ENCODE measurements at places on chromosomes 1 and 21.

GRCh38 chr21:44431300-44431699, 24.0 kb upstream of the LRRC3 start:
- DNase-seq: no peak

DNA sequence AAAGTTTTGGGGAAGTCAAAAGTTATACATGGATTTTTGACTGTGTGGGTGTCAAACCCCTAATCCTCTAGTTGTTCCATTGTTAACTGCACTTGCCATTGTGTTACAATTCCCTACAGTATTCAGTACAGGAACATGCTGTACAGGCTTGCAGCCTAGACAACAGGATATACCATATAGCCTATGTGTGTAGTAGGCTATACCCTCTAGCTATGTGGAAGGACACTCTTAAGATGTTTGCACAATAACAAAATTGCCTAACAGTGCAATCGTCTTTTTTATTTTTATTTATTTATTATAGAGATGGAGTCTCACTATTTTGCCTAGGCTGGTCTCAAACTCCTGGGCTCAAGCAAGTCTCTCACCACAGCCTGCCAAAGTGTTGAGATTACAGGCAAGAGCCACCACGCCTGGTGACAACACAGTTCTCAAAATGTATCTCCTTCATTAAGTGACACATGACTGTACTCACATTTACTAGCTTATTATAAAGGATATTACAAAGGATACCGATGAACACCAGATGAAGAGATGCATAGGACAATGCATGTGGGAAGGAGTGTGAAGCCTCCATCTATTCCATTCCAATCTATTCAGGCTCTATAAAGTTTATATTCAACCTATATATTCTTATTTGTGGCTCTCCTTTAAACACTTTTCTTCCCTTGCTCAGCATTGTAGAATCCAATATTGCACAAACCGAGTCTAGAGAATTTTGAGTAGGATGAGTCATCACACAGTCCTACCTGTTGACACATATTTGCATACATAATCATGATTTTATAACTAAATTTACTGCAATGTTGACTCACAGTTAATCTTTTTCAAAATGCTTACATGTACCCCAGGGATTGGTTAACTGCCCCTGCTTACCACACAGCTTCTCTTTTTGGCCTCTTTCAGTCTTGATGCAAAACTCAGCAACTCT, 28.4 kb upstream of the CEP350 start:
- DNase-seq: no peak

GRCh38 chr1:219837994-219838294, 90.4 kb downstream of the SLC30A10 start:
- no peak for DNase-seq

DNA sequence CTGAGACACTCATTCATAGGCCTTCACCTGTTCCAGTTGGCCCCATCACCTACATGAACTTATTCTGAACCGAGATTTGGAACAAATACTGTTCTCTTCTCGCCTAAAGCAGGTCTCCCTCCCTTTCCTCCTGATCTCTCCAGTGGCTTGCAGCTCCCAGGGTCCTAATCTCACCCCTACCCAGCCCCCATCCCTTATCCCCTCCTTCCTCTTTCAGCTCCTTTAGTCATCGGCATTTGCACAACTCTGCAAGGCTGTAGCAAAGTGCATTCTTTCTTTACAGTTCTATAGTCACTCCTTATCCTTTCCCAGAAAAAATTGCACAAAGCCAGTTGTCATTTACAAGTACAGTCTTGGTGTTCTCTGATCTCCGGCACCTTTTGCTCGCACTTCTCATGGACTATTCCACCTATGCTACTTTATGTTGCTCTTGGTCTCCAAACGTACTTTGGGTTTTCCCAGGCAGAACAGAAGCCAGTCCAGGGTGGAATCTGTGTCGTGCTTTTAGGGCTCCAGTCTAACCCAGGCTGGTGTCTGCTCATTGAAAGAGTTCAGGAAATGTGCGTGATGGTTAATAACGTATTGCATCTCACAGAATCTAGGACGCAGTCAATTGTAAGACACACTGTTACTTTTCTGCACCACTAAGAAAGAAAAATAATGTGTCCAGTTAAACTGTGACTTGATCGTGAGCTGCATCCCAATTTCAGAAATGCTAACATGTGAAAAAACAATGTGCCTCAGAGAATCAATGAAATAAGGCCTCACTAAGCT, 965 bp downstream of the ABCA4 start:
- no peak for DNase-seq

- DNase-seq: no peak
Measured at GRCh38 chr1:171220581-171221054, 27.7 kb upstream of the FMO1 start.

- no peak for DNase-seq
Measured at GRCh38 chr21:44289381-44290010, 3.8 kb downstream of the AIRE start.

DNA sequence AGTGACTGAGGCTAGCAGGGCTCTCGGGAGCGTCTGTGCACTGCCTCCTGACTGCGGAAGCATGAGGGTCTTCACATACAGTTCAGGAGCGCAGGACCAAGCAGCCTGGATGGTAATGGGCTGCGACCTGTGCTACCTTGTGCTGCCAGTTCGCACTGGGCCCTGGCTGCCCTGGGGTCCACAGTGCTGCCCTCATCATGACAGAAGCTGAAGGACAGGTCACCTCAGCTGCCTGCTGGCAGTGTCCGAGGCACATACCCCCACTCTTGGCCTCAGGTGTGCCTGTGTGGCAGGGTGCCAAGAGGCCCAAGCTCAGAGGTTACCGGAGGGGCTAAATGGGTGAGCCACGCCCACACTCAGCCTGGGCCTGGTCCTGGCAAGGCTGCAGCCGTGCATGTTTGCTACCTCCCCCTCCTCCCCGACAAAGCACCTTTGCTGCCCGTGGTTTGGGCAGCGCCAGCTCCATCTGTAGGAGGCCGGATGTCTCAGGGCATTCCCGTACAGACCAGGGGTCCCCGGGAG, 4.4 kb downstream of the JMJD4 start:
- no peak for DNase-seq

GRCh38 chr1:186420923-186421322, 40.0 kb downstream of the PDC start:
- no peak for DNase-seq

GRCh38 chr1:245860657-245861544, 646.2 kb downstream of the SMYD3 start:
- DNase-seq: peak; percentile 91

DNA sequence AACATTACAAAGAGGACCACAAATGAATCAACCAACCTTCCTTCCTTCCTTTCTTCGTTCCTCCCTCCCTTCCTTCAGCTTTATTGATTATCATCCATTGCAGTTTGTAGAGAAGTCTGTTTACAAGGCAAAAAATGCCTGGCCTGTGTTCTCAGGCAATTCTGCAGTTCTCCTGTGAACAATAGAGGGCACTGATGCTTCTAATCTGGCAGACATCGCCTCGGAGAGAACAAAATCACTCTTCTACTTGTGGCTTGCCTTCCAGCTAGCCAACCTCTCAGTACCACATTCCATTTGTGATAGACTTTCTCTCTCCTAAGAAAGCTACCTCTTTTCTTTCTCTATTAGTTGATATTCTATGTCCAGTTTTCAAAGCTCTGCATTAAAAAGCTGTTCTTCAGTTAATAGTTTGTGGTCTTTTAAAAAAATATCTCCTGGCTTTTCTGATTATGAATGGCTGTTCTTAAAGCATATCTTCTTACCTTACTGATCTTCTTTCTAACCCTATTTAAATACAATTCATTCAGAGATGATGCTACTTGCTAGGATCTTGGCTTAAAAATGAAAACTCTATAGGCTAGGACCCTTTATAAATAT, 26.9 kb upstream of the ESRRG start:
- peak; percentile 86 for DNase-seq

GRCh38 chr1:85245456-85245855, 14.0 kb downstream of the C1orf52 start:
- DNase-seq: no peak

DNA sequence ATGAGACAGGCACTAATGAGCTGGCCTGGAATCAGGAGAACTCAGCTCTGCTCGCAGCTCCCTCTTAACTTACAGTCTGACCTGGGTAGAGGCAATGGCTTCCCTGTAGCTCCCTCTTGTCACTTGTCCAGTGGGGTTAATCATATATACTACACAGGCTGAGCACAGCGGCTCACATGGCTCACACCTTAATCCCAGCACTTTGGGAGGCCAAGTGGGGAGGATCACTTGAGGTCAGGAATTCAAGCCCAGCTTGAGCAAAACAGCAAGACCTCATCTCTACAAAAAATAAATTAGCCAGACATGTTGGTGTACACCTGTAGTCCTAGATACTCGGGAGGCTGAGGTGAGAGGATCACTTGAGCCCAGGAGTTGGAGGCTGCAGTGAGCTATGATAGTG, 4.2 kb downstream of the S100A6 start:
- no peak for DNase-seq

GRCh38 chr1:230679192-230679591, 34.7 kb downstream of the AGT start:
- no peak for DNase-seq

- DNase-seq: no peak
Measured at GRCh38 chr1:107766533-107766932, 198.4 kb downstream of the VAV3 start.

- DNase-seq: peak; percentile 47
Measured at GRCh38 chr1:151197863-151198253, 494 bp upstream of the PIP5K1A start.

DNA sequence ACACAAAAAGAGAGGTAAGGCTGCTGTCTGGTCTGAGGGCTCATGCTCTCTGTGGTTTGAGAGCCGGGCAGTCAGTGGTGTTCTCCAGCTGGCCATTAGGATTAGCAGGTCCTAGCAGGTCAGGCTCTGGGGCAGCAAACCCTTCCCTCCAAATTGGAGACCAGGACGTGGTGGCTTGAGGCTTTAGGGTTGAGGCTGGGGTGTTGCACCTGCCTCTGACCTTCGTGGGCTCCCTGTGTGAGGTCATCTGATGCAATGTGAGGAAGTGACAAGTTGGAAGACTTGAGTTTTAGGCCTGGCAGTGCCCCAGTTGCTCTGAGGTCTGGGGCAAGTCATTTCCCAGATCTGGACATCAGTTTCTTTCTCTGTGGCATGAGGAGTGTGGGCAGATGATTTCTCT, 24.4 kb downstream of the SZRD1 start:
- no peak for DNase-seq

- DNase-seq: no peak
Measured at GRCh38 chr1:24459551-24460266, 42.9 kb upstream of the RCAN3 start.

DNA sequence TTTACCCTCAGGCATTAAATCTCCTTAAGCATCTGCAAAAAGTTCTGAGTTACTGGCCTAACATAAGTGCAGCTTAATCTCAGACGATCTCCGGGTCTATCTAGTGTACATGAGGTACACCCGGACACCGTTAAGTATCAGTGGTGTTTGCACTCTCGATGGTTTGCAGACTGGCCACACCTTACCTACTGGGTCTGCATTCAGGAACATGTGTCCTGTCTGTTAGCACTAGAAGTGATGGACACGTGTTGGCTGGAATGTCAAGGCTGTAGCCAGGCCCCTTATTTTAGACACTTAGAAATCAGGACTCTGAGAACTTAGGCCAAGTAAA, 783 bp upstream of the AGL start:
- no peak for DNase-seq

DNA sequence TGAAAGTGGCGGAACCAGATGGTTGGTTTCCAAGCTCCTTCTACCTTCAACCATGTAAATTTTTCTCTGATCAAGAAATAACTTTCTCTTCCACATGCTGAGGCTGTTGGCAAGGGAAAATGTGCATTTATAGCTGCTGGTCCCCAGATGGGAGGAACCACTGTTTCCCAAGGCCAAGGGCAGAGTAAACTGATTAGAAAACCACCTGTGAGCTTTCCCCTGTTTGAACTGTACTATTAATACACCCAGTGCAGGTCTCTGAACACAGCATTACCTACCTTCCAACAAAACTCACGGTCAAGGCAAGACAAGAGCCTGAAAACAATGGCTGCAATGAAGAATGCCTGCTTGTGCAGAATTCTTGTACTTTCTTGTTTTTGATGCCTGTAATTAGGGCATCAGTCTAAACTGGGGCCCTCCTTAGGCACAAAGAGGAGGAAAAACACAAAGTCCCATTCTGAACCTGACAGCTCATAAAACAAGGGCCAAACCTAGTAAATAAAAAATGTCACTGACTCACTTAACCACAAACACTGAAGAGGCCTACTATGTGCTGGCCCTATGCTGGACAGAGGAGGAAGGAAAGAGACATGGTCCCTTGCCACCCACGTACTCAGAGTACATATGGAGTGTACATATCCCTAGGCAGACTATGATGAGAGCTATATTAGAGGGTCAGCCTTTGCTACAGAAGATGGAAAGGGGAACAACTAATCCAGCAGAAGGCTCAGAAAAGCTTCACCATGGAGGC, 2.6 kb downstream of the MKNK1 start:
- no peak for DNase-seq

DNA sequence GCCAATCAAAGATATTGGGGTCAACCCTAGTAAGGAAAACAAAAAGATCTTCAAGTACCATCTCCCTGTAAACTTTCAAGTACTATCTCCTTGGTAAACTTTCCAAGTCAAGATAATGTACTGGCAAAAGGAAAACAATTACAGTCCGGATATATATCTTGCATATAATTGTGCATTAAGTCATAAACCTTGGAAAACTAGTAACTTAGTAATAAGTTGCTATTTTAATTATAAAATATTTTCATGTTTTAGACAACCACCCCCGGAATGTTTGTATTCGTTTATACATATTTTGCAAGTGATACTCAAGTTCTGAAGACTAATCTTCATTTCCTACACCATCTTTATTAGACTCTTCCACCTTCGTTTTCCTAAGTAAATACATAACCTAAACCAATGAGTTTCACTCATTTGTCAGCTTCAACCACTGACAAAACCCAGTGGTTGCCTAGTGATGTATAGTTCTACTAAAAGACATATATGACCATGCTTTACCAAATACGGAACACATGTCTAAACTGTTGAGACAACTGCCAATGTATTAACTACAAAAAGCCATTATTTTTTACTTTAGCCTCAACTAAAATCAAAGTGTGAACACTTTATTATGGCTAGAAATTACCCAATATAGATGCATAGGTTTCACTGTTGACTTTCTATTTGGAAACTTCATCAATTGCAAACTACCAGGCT, 1.7 kb downstream of the AKT3 start:
- DNase-seq: peak; percentile 100

Measured in NCI-H1694 treated with DMSO at 0.1 percent for 48 hours (cell line).